ENCODE measurements at places on chromosomes 6 and 20. TPM values are rescaled to one million over a fixed set of nuclear protein-coding genes. Genes with fewer than 3 reads are reported as not detected.

MRAP2 gene
- not detected for total RNA-seq

CST7 gene
- total RNA-seq: not detected

SYNDIG1 gene
- not detected for total RNA-seq

CCR6 gene
- total RNA-seq: not detected

SAMD3 gene
- total RNA-seq: not detected

FRMD1 gene
- not detected for total RNA-seq

CDSN gene
- not detected for total RNA-seq

IL17A gene
- total RNA-seq: not detected

HDGFL1 gene
- total RNA-seq: not detected

ASXL1 gene
- total RNA-seq: 20.5 TPM

AKAP12 gene
- 43.4 TPM for total RNA-seq

SLC35D3 gene
- total RNA-seq: not detected

STMND1 gene
- 0.17 TPM for total RNA-seq

DYNLT1 gene
- 111 TPM for total RNA-seq

ENPP5 gene
- total RNA-seq: 1.0 TPM

PMEPA1 gene
- 0.34 TPM for total RNA-seq

OPRL1 gene
- total RNA-seq: 0.67 TPM

MARCKS gene
- total RNA-seq: 134 TPM

BRPF3 gene
- total RNA-seq: 7.6 TPM

MMP24 gene
- 0.17 TPM for total RNA-seq

MATN4 gene
- not detected for total RNA-seq

EIF6 gene
- 258 TPM for total RNA-seq

NDUFAF5 gene
- 14.3 TPM for total RNA-seq

SLCO4A1 gene
- total RNA-seq: 0.74 TPM

BIRC7 gene
- not detected for total RNA-seq

CUTA gene
- total RNA-seq: 380 TPM

SLC44A4 gene
- not detected for total RNA-seq

TREM2 gene
- total RNA-seq: not detected

OR12D3 gene
- not detected for total RNA-seq

LINC00237 gene
- not detected for total RNA-seq

RGL2 gene
- total RNA-seq: 25.7 TPM

OR2B6 gene
- not detected for total RNA-seq

VSX1 gene
- not detected for total RNA-seq

SMIM8 gene
- 5.2 TPM for total RNA-seq

FAM184A gene
- total RNA-seq: 0.17 TPM

CCN6 gene
- total RNA-seq: not detected

C20orf144 gene
- total RNA-seq: 0.84 TPM

NR2E1 gene
- not detected for total RNA-seq

BCAS4 gene
- total RNA-seq: 23.7 TPM

NOX3 gene
- total RNA-seq: not detected

TFAP2C gene
- total RNA-seq: not detected

HLA-DRA gene
- not detected for total RNA-seq

OLIG3 gene
- total RNA-seq: not detected

LST1 gene
- total RNA-seq: not detected

PHACTR3 gene
- not detected for total RNA-seq

WFDC10B gene
- total RNA-seq: not detected

Measured in bronchus fibroblast of lung (primary cell).